ENCODE measurements at places on chromosomes 2 and 18.

- DNase-seq, result no peak
Measured at GRCh38 chr2:37583402-37583801, 88.0 kb downstream of the CDC42EP3 start.

DNA sequence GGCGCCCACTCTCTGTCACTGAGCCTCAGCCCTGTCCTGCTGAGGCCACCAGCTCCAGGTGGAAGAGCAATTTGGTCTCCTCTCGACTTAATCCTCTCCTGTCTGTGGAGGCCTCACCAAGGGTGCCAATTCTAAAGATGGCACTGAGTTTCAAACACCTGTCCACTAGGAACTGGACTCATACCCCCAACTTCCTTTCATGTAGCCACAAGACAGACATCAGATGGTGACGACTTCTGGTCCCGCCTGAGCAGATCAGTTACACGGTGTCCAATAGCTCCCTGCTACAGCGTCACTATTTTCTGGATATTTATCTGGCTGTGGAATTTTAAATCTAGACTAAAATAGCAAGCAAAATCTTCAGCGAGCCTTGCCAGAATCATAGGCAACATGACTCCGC, 24.5 kb upstream of the SP5 start:
- DNase-seq, result no peak

DNA sequence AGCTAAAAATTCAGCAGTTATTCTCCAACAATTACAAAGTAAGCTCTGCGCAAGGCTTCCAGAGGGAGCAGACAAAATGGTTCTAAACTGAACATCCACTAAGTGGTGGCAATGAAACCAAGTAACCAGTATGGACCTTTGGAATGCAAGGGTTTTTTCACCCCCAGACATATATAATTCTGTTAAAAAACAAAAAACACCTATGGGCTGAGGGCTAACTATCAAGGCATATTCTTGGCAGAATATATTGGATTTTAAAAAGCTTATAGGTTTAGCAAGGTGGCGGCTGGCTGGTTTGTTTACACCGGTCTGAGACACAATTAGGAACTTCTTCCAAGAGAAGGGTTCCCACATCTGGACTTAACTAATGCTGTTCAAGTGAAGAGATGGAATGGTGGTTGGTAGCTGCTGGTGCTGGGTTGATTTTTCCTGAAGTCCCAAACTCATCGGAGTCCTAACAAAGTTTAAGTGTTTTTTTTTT, 2.8 kb downstream of the ZFP36L2 start:
- no peak for DNase-seq

DNA sequence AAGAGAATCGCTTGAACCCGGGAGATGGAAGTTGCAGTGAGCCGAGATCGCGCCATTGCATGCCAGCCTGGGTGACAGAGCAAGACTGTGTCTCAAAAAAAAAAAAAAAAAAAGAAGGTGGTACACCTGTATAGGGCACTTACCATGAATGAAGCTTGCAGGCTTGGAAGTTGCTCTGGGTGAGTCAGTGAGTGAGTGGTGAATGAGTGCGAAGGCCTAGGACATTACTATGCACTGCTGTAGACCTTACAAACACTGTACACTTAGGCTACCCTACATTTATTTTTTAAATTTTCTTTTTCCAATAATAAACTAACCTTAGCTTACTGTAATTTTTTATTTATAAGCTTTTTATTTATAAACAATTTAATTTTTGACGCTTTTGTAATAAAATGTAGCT, 78.4 kb upstream of the ATG16L1 start:
- no peak for DNase-seq

GRCh38 chr2:120866483-120867140, 130.9 kb downstream of the GLI2 start:
- peak; percentile 53 for DNase-seq

DNA sequence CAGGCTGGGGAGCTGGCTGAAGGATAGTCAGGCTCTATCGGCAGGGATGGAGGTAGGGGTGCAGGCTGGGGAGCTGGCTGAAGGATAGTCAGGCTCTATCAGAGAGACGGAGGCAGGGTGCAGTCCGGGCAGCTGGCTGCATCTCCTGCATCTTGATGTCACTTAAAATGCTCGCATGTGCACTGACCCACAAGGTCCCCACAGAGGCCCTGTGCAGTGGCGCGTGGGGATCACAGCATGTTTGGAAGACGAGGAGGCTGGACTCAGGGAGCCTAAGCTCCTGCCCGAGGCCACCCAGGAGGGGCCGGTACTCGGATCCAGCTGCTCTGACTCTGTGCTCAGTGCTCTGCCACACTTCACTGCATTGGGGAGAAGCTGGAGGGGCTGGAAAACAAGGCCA, 189.0 kb upstream of the HDAC4 start:
- peak; percentile 51 for DNase-seq

DNA sequence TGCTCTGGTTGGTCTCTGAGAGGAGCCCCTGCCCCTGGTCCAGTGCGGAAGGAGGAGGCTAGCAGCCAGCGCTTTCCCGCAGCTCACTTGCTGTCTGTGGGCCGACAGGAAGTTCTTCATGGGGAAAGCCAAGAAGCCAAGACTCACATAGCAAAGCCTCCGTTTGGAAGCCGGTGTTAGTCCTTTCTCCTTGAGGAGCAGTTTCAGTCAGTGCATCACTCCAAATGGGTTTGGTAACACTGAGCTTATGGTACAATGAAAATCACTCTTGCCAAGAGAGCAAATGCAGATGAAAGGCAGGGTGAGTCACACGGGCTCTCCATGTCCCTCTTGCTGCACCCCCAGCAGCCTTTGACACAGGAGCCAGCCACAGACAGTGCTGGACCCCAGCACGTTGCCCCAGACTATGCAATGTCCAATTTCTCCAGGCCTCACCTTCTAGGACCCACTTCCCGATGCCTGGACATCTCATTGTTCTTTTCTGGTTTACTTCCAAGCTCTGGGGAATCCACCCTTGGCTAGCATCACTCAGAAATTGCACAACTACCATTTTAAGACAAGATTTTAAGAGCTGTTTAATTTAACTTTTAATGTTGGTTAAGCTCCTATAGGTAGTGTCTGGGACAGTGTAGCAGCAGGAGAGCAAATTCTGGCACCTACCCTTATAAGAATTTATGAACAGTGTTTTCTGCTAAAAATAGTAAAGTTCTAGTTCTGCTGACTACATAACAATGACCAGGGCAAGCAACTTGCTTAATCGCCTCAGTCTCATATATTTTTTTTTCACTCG, 174.9 kb downstream of the ASB1 start:
- DNase-seq, result no peak

DNA sequence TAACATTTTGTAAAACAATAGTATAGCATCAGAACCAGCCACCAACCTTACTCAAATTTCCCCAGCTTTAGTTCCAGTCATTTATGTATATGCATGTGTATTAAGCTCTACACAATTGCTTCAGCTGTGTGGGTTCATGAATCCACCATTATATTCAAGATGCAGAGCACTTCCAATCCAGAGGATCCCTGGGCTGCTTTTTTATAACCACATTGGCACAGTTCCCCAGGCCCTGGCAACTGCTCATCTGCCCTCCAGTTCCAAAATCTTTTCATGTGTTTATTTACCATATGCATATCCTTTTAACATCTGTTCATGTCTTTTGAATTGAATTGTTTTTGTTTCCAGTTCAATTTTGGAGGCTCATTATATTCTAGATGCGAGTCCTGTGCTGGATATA, 482.9 kb upstream of the HS6ST1 start:
- DNase-seq, result no peak

GRCh38 chr18:1846640-1847039, 724.7 kb downstream of the METTL4 start:
- DNase-seq, result no peak

GRCh38 chr2:72544554-72544953, 281.3 kb downstream of the EXOC6B start:
- DNase-seq, result no peak

GRCh38 chr2:223019987-223020717, 31.8 kb upstream of the KCNE4 start:
- DNase-seq, result no peak
